ENCODE measurements at places on chromosomes 16 and 17.

GRCh38 chr17:64289741-64290141 is 26.7 kb upstream of the TEX2 start:
- DNase-seq, result no peak
- H3K4me1 ChIP-seq, result no peaks in the 10 kb centered on the region
- no peak overlapping the region for H3K27ac ChIP-seq
- no peak overlapping the region for H3K4me3 ChIP-seq

GRCh38 chr16:9800186-9800738 is 382.0 kb downstream of the GRIN2A start:
- H3K4me1 ChIP-seq, result no peaks in the 10 kb centered on the region
- no peak for DNase-seq
- H3K36me3 ChIP-seq, result no peaks in the 10 kb centered on the region
- no peaks in the 10 kb centered on the region for H3K27me3 ChIP-seq

DNA sequence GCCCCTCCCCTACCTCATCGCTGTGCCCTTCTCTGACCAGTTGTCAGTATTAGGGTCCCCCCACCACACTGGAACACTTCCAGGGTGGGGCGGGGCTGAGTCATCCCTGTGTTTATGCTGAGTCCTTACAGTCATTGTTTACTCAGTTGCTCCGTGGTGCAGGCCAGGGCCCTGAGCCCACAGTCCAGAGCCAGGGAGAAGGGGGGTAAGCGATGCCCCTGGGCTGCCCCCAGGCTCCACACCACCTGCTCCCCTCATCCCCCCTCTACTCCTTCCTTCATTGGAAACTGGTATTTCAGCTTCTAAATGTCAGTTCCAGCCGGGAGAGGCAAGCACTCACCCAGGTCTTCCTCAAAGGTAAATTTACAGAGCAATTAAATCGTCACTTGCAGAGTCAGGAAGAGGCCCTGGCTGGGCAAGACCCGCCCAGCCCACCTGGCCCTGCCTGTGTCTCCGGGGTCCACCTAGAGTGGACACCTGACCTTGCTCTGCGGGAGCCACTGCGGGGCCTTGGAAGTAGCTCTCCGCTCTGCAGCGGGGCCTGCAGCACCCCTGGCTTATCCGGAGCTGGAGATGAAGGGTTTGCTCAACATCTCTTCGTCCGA is 4.8 kb downstream of the ATP2A3 start:
- no peaks in the 10 kb centered on the region for H3K4me1 ChIP-seq
- no peak overlapping the region for H3K4me3 ChIP-seq
- H3K36me3 ChIP-seq, result no peaks in the 10 kb centered on the region

- H3K4me3 ChIP-seq, result no peak overlapping the region
- no peaks in the 10 kb centered on the region for H3K36me3 ChIP-seq
- H3K27ac ChIP-seq, result no peak overlapping the region
- DNase-seq, result no peak
- H3K27me3 ChIP-seq, result no peaks in the 10 kb centered on the region
Measured at GRCh38 chr17:81460856-81461460, 51.6 kb downstream of the ACTG1 start.

- H3K4me3 ChIP-seq, result no peak overlapping the region
- DNase-seq, result no peak
- H3K27ac ChIP-seq, result no peak overlapping the region
- H3K36me3 ChIP-seq, result no peaks in the 10 kb centered on the region
- H3K27me3 ChIP-seq, result no peaks in the 10 kb centered on the region
Measured at GRCh38 chr16:57955572-57956188, 15.2 kb downstream of the CNGB1 start.

DNA sequence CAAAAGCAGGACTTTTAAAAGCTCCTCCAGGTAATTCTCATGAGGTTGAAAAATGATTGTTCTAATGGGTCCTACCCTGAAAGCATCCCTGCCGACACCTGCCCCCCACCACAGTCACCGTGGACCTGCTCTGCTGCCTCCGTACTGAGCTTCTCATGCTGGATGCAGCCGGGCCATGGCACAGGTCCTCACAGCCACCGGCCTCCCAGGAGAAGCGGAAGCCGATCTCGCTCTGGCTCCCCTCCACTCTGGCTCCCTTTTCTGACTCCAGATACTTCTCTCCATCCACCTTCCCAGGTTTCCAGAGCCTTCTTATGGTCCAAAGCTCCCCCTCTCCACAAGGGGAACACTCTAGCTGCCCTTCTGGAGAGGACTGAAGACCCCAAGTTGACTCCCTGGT is 10.2 kb downstream of the RPRML start:
- H3K27me3 ChIP-seq, result no peaks in the 10 kb centered on the region
- DNase-seq, result no peak
- no peak overlapping the region for H3K4me3 ChIP-seq
- no peak overlapping the region for H3K27ac ChIP-seq

GRCh38 chr16:46914556-46915201 is 30.5 kb downstream of the GPT2 start:
- DNase-seq, result no peak
- H3K36me3 ChIP-seq, result peaks cover 22% of the 10 kb centered on the region
- no peaks in the 10 kb centered on the region for H3K27me3 ChIP-seq
- no peaks in the 10 kb centered on the region for H3K4me1 ChIP-seq

DNA sequence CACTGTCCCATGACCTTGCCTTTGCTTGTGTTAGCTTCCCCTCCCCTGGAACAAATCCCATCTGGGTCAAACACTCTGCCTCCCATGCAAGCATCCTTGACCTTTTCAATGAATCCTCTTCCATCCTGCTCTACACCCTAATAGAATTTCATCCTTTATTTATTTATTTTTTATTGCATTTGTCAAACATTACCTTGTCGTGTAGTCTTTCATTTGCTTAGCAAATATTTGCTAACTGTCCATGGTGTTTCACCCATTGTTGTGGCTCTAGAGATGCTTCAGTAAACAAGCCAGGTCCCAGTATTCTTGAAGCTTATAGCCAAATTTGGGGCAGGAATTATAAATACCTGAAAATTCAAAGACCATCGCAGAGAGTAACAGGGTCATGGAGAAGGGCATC is 51.0 kb upstream of the MRTFB start:
- no peak overlapping the region for H3K4me3 ChIP-seq
- no peak overlapping the region for H3K27ac ChIP-seq
- no peaks in the 10 kb centered on the region for H3K27me3 ChIP-seq
- H3K4me1 ChIP-seq, result peaks cover 2% of the 10 kb centered on the region
- no peaks in the 10 kb centered on the region for H3K36me3 ChIP-seq

GRCh38 chr17:77503293-77503655 is 362.5 kb downstream of the SEC14L1 start:
- no peak overlapping the region for H3K4me3 ChIP-seq
- H3K4me1 ChIP-seq, result no peaks in the 10 kb centered on the region
- no peaks in the 10 kb centered on the region for H3K36me3 ChIP-seq
- DNase-seq, result no peak
- H3K27me3 ChIP-seq, result no peaks in the 10 kb centered on the region
- no peak overlapping the region for H3K27ac ChIP-seq

- H3K36me3 ChIP-seq, result no peaks in the 10 kb centered on the region
- H3K27ac ChIP-seq, result no peak overlapping the region
- H3K4me1 ChIP-seq, result no peaks in the 10 kb centered on the region
- no peak overlapping the region for H3K4me3 ChIP-seq
- no peaks in the 10 kb centered on the region for H3K27me3 ChIP-seq
Measured at GRCh38 chr16:68252383-68252782, 7.2 kb downstream of the PLA2G15 start.

DNA sequence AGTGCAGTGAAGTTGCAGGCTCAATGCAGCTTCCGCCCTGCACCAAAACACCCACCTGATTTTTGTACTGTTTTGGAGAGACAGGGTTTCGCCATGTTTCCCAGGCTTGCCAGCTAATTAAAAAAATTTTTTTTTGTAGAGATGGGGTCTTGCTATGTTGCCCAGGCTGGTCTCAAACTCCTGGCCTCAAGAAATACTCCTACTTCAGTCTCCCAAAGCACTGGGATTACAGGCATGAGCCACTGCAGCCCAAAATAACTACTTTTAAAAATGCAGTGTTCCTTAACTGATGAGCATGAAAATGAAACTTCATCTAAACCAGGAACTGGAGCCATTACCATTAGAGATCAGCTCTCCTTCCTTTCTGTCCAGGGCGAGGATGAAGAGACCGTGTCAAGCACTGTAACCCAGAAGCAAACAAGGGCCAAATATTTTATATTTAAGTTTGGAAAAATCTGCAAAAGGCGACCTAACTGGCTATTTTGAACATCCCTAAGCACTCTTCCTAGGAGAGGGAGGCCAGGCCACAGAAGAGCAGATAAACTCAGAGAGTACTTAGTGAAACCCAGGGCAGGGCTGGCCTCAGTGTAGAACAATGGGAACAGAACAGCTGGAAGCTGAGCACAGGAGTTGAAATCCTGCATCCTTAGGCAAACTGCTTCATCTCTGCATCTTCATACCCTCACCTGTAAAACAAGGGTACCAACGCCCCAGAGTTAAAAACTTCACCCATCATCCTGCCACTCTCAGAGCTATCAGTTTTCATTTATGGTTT is 24.0 kb downstream of the CREBBP start:
- no peak overlapping the region for H3K4me3 ChIP-seq
- no peaks in the 10 kb centered on the region for H3K36me3 ChIP-seq
- no peak overlapping the region for H3K27ac ChIP-seq
- peaks cover 3% of the 10 kb centered on the region for H3K4me1 ChIP-seq
- DNase-seq, result no peak

GRCh38 chr17:80123791-80124190 is 22.4 kb downstream of the GAA start:
- no peaks in the 10 kb centered on the region for H3K27me3 ChIP-seq
- no peaks in the 10 kb centered on the region for H3K36me3 ChIP-seq
- peak; percentile 35 for DNase-seq
- H3K27ac ChIP-seq, result no peak overlapping the region

DNA sequence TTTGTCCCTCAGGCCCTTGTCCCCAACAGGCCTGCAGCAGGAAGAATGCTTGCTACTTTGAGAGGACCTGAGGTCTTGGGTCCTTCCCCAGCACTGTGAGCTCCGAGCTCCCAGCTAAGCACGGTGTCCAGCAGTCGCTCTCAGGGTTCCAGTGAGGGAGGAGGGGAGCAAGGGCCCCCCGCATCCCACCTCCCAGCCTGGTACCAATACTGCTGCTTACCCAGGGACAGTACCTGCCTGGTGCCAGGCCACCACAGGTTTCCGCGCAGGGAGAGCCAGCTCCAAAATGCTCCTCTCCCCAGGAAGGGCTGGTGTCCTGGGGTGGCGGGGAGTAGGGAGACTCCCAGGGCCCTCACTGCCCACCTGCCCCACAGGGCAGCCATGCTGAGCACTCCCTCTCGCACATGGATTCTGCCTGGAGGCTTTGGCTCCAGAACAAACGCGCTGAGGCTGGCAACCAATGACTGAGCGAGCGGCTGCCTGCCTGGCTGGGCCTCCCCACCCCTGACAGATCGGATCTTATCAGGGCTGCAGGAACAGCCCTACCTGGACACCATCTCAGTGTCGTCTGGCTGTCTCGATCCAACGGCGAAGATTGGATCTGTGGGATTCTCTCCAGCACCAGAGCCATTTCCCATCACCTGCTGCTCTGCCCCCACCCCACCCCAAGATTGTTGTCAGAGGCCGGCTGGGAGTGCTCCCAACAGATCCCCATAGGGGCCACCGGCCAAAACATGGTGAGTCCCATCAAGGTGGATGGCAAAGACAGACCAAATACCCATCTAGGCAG is 2.4 kb downstream of the DOK4 start:
- H3K36me3 ChIP-seq, result no peaks in the 10 kb centered on the region
- H3K4me1 ChIP-seq, result peaks cover 5% of the 10 kb centered on the region
- no peak for DNase-seq
- no peak overlapping the region for H3K4me3 ChIP-seq
- no peaks in the 10 kb centered on the region for H3K27me3 ChIP-seq

- H3K36me3 ChIP-seq, result no peaks in the 10 kb centered on the region
- no peak overlapping the region for H3K4me3 ChIP-seq
- H3K27ac ChIP-seq, result no peak overlapping the region
- peaks cover 15% of the 10 kb centered on the region for H3K4me1 ChIP-seq
Measured at GRCh38 chr16:7090628-7091115, 242.0 kb upstream of the RBFOX1 start.

GRCh38 chr17:65182233-65182632 is 45.1 kb downstream of the RGS9 start:
- no peak for DNase-seq
- H3K4me1 ChIP-seq, result peaks cover 12% of the 10 kb centered on the region
- H3K27me3 ChIP-seq, result no peaks in the 10 kb centered on the region
- no peak overlapping the region for H3K27ac ChIP-seq

GRCh38 chr17:48577946-48578615 is at the start of gene HOXB4:
Gene HOXB4, minus strand, starts transcription at chr17:48578350. Its CDS starts 31 bp downstream, at chr17:48578319.
- no peak within 1 kb of the TSS for H3K4me3 ChIP-seq
- H3K27ac ChIP-seq, result no peak within 1 kb of the TSS
- peaks cover 1% of the 10 kb centered on the region for H3K4me1 ChIP-seq
- peaks cover 90% of the 10 kb centered on the region for H3K27me3 ChIP-seq

- H3K4me3 ChIP-seq, result no peak overlapping the region
- no peaks in the 10 kb centered on the region for H3K36me3 ChIP-seq
- H3K4me1 ChIP-seq, result no peaks in the 10 kb centered on the region
- no peak overlapping the region for H3K27ac ChIP-seq
- DNase-seq, result no peak
Measured at GRCh38 chr16:88868974-88869672, 2.7 kb upstream of the PABPN1L start.

DNA sequence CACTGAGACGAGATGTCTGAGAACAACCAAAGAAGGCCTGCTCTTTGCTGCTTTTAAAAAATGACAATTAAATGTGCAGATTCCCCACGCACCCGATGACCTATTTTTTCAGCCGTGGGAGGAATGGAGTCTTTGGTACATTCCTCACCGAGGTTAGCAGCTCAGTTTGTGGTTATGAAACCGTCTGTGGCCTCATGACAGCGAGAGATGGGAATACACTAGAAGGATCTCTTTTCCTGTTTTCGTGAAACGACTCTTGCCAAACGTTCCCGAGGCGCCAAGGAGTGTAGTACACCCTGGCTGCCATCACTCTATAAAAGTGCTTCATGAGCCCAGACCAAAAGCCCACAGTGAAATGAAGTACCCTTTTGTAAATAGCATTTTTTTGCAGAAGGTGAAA is 87.8 kb downstream of the CRISPLD2 start:
- H3K36me3 ChIP-seq, result no peaks in the 10 kb centered on the region
- no peaks in the 10 kb centered on the region for H3K4me1 ChIP-seq
- no peaks in the 10 kb centered on the region for H3K27me3 ChIP-seq
- H3K4me3 ChIP-seq, result no peak overlapping the region

DNA sequence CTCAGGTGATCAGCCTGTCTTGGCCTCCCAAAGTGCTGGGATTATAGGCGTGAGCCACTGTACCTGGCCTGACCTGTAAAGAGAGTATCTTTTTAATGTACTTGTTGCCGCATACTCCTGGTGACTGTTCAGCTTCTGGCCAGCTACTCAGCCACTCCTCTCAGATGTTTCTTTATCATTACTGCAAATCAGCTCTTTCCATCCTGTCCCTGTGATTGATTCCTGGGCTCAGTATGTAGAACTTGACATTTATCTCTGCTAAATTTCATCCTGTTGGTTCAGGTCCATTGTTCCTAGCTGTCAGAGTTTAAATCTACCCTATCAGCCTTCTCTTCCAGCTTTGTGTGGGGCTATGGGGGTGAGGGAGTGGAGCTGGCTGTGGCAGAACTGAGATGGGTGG is 211.5 kb upstream of the ASIC2 start:
- H3K27me3 ChIP-seq, result no peaks in the 10 kb centered on the region
- no peak overlapping the region for H3K27ac ChIP-seq

GRCh38 chr16:49520492-49521038 is 147.0 kb downstream of the C16orf78 start:
- no peaks in the 10 kb centered on the region for H3K4me1 ChIP-seq
- H3K27ac ChIP-seq, result no peak overlapping the region
- H3K4me3 ChIP-seq, result no peak overlapping the region
- no peak for DNase-seq

GRCh38 chr16:88067530-88068411 is 116.5 kb downstream of the BANP start:
- no peak overlapping the region for H3K4me3 ChIP-seq
- no peak for DNase-seq
- peaks cover 2% of the 10 kb centered on the region for H3K36me3 ChIP-seq
- no peaks in the 10 kb centered on the region for H3K4me1 ChIP-seq
- H3K27me3 ChIP-seq, result no peaks in the 10 kb centered on the region
